ENCODE measurements at places on chromosomes 12 and 14.

- peak; percentile 82 for DNase-seq
Measured at GRCh38 chr14:88792473-88793258, at the start of gene EML5. Gene EML5 (minus strand): TSS chr14:88792953. CDS start chr14:88792503, 450 bp downstream.

DNA sequence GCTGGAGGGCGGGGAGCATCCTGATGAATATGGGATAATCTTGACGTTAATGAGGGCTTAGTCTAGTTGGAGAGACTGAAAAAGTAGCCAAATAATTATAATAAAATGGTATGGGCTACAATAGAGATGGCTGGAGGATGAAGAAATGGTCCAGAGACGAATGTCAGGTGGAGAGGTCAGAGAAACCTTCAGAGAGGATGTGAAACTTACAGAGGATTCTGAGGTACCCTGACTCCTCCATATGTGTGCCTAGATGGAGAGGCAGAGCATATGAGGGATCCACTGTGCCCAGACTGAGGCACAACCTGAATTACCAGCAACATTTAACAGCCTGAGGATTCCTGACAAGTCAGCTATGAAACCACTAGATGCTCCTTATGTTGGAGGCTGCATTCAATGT, 417.0 kb downstream of the ATP23 start:
- DNase-seq = no peak

DNA sequence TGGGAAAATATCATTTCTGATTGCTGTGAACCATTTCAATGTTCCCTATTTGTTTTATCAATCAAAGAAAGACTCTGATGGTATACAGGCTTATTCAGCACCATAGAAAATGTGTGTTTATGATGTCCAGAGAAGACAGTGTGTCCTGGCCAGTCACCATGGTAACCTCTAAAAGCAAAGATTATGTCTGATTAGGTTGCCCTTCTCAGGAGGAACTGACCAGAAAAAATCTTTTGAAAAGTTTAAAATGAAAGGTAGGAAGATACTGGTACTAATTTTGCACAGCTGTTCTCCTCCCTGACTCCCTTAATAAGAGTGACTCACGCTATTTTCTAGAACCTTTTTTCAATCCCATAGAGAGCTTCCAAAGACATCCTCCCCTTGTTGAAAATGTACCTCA, 391.8 kb upstream of the DCN start:
- no peak for DNase-seq

GRCh38 chr12:6824085-6824775, 2.6 kb downstream of the GPR162 start:
- no peak for DNase-seq

DNA sequence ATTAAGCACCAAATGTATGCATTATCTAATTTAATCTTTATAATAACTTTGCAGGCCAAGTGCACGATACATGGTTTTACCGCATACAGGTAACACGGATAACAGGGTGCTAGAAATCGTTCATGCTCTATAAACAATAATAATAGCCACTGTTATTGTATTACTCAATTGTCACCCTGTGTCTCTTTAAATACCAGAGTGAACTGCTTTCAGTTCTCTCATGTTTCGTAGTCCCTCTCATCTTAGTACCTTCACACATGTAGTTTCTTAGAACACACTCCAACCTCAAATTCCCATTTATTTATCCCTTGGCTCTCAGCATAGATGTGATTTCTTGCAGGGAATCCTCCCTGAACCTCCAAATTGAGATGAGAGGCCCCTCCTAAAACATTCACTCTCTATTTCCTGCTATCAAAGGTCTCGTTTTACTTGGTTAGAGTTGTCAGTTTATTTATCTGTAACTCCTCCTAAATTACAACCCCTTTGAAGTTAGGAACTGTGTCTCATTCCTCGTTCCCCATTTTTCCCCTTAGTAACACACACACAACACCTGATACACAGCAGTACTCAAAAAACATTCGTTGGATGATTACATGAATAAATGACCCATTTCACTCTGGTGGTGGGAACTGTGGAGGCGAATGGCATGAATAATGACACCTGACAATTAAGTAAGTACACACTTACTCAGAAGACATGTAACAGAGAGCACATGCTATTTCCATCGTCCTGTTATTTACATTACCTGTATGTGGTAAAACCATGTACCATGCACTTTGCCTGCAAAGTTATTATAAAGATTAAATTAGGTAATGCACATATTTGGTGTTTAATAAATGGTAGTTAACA, 134.6 kb downstream of the BTG1 start:
- peak; percentile 75 for DNase-seq

All from NCI-H748 treated with DMSO at 0.1 percent for 48 hours (cell line).